ENCODE measurements at places on chromosomes 1 and 21. TPM values are rescaled to one million over a fixed set of nuclear protein-coding genes. Genes with fewer than 3 reads are reported as not detected.

Gene CD48
- total RNA-seq: not detected

DNA sequence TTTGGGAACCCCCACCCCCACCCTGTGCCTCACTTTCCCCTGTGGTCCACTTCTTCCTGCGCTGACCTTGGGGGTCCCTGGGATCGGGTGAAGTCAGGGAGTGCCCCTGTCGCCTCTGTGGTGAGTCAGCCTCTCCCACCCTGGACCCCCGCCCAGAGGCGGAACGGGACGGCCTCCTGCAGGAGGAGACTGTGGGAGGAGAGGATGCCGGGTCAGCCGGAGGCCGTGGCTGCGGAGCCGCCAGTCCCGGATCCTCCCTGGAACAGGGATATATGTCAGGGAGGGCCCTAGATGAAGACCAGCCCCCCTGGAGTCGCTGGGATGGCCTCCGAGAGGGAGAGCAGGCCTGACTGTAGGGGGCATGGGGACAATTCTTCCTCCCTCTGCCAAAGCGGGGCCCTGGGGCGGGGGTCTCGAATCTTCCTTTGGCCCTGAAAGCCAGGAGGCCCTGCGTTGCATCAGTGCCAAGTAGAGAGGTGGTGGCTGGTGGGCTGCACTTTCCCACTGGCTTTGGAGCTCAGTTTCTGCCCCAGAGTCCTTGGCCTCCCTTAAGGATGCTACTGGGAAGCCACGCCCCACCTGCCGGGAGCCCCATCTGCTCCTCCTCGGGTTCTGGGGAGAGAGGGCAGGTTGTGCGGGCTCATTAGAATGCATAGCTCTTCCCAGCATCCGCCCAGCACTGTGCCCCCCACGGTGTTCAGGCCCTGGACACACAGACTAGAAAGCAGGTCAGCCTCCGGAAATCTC, 930 bp downstream of the ARHGEF10L start:
- DNase-seq: peak; percentile 28

GRCh38 chr1:200015811-200016210, 11.7 kb upstream of the NR5A2 start:
- no peak for DNase-seq

- peak; percentile 86 for DNase-seq
Observed at GRCh38 chr1:182143825-182144645, 82.5 kb upstream of the ZNF648 start.

DNA sequence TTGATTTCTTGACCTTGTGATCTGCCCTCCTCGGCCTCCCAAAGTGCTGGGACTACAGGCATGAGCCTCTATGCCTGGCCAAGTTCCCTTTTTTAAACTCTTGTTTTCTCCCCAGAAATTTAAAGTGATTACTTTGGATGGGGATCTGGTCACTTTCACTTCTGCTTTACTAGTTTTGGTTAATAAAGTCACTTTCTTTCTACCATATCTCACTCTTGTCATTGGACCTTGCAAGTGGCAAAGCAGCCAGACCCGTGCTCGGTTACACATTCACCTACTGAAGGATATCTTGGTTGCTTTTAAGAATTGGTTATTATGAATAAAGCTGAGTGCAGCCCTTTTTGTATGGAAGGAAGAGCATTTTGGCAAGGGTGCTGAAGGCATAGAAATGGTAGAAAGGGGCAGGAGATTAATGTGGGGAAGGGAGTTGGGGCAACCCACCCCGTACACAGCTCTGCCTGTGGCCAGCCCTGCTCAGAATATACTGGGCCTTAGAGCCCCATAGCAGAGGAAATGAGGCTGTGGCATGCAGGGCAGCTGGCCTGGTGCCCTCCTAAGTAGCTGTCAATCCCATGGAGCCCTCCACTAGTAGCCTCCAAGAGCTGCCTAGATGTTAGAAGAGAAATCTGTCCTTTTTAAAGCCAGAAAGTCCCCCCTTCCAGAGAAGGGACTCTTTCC, 40.7 kb downstream of the CD2 start:
- DNase-seq: no peak

DNA sequence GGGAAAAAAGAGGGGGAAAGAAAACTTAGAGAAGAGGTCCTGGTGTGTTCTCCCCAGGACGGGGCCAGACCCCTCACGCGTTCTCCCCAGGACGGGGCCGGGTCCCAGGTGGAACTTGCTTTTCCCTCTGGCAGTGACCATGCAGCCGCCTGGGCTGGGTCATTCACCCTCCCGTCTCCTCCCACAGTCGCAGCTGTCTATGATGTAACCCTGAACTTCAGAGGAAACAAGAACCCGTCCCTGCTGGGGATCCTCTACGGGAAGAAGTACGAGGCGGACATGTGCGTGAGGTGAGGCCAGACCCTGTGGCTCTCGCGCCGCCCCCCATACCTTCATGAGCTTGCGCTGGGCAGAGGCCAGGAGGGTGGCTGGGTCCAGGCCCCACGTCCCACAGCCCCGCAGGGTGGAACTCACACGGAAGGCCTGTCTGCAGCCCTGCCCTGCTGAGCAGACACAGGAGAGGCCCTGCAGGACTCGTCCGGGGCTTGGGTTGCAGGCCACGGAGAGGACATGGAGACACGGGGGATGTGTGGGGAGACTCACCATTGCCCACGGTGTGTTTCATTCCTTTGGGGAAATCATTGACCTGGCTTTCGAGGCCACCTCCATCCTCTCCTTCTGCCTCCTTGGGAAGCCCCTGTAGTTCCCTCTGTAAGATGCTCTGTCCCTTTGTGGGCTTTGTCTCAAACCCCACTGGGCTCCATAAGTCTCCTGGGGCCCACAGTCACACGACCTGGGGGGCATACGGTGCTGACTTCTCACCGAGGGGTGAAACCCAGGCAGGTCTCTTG, 40.7 kb upstream of the TRAPPC10 start:
- peak; percentile 34 for DNase-seq

DNA sequence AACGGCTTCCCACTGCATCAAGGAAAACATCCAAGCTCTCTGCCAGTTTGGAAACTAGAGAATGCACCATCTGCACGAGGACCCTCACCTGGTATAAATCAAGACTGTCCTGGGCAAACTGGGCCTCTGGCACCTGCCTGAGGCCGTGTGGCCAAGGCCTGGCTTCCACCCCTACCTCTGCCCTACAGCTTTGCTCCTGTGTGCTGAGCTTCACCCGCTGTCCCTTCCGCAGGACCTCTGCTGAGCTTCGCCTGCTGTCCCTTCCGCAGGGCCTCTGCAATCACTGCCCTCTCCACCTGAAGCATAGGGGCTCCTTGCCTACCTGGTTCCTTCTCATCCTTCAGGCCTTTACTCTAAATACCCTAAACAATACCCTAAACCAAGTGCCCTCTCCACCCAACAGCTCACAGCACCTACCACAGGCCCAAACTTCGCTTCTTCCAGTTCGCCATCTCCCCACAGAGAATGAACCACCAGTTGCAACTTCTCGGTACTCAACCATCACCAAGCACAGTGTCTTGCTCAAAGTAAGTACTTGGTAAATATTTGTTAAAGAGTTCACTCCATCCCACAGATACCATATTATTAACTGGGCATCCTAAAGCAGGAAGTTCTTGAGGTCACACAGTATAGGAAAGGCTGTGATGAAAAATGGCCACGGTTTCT, 18.4 kb downstream of the GNB1 start:
- no peak for DNase-seq

- DNase-seq: peak; percentile 50
Observed at GRCh38 chr1:32972814-32973428, 8.3 kb upstream of the RNF19B start.
